SK-N-MC (cell line): ENCODE measurements at places on chromosomes 3 and 15.
A peak's percentile ranks its signal among the peaks of the same experiment; 100 is the strongest.

DNA sequence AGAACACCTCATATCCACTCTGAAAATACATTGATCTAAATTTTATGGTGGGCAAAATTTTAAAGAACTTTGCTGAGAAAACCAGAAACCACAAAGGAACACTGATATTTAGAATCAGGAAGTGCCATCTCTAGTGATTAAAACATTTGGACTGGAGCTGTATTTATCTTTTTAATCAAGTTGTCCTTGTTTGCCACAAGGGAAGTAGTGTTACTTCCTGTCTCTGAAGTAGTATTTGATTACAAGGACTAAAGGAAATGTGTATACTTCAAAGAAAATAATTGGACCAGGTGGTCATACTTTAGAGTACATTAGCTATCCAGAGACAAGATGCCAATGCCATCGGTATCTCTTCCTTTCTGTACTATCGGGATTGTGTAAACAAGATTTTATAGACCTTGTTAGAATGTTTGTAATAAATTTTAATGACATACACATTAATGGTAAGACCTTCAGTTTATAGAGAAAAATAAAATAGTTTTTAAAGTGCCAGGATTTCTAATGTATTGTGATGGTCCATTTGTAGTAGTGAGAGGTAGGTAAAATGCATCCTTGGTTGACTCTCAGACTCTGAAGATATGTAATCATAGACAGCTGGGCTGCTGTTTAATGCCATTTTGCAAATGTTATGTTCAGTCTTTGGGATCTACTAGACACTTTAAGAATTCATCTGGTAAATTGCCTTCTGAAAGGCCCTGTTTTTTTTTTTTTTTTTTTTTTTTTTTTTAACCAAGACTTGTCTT lies 131.9 kb downstream of the B3GALNT1 start:
- DNase-seq, result no peak

DNA sequence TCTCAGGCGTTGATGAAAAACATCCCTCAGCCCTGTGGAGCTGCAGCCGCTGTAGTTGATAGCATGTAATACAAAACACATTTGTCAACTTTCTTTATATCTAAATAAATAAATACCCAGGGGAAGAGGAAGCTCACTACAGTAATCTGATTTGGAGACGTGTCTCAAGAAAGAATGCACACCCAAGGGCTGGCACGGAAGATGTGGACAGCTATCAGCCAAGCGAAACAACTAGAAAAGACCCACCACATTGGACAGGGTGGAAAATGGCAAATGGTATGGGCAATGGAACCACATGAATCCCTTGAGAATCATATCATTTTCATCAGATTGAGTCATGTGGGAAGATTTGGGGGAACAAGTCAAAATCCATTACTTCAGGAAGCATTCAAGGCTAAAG lies 43.1 kb upstream of the ALDH1A3 start:
- no peak for DNase-seq

GRCh38 chr3:184500344-184500923 lies 61.2 kb upstream of the EPHB3 start:
- DNase-seq, result peak; percentile 64

- DNase-seq, result no peak
These were observed 20.0 kb upstream of the SLC28A2 start for GRCh38 chr15:45231864-45232562.

- no peak for DNase-seq
These were observed 89.5 kb downstream of the CPN2 start for GRCh38 chr3:194261581-194262063.
